ENCODE measurements at places on chromosomes 4 and X.

- DNase-seq: no peak
Measured at GRCh38 chrX:120517936-120518335, 42.8 kb downstream of the CUL4B start.

DNA sequence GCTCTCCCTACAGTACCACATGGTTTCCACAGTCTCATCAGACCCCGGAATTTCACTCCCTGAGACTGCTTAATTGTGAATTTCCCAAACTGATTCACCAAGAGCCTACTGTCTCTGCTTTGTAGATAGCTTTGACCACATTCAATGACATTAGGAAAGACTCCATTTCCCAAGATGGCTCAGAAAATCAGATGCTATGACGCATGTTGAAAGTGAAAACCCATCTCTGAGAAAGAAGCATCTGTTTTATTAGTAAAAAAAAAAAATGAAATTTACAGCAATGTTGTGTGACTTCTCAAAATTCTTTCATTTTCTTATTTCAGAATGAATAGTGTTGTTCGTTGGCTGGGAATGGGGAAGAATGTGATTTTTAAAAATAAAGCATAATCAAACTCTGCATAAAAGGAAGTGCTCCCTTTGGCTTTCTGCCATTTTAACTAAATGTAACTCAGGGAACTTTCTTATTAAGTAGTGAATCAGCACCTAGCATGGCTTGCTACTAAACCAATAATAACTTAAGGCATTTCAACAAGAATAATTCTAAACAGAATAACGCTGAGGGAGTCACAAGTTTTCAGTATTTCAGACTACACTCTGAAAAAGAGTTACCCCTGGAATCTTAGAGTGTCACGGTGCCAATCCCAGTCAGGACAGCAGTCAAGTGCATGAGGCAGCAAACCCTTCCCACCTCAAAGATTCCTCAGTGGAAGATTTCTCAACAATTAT, 97.4 kb upstream of the MYOZ2 start:
- DNase-seq: no peak

DNA sequence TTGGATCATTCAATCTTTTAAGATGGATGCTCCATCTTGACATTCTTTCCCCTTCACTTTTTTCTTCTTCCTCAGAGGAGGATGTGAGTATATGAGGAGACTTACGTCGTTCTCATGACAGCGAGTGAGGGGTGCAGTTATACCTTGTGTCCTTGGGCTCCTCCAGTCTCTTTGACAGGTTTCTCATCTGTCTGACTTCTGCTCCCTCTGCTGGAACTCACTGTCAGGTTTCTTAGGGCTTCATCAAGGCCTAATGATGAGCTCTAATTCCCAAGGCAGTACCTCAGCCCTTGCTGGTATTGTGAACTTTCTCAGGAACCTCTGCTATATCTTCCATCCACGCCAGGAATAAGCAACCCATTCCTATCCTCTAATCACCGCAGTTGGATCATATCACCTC, 237.8 kb upstream of the ADGRL3 start:
- DNase-seq: no peak

- no peak for DNase-seq
Measured at GRCh38 chrX:3388457-3388856, 42.0 kb upstream of the MXRA5 start.
